Stimulated activated CD8-positive, alpha-beta memory T cell treated with anti-CD3 and anti-CD28 coated beads, Interleukin-4, amount 100 ng/mL, for 48 hours (primary cell): ENCODE measurements at places on chromosomes 6 and 20.

DNA sequence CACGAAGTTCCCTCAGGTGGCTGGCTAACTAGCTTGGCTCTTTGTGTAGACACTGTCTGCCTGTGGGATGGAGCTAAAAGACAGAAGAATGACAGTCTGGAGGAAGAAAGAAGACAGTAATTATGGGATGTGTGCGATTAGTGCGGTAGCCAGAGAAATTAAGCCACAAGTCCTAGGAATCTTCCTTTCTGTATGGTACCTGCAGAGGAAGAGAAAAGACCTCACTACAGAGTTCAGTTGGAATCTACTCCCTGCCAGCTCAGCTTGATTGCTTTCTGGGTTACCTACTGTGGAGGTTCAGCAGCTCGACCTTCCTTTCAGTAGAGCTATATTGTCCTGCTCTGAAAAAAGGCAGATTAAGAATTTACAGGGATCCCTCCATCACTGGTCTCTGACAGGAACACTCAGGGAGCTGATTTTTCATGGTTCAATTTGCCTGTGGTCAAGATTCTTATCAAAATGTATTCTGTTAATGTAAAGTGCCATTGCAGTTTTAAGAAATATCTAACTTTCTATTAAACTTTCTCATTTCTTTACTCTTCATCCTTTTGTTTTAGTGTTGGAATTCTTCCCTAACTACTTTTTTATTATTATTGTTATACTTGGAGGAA lies 187.2 kb downstream of the CENPW start:
- DNase-seq, result no peak

- DNase-seq, result no peak
Measured at GRCh38 chr6:52543729-52544601, 32.9 kb downstream of the TRAM2 start.

DNA sequence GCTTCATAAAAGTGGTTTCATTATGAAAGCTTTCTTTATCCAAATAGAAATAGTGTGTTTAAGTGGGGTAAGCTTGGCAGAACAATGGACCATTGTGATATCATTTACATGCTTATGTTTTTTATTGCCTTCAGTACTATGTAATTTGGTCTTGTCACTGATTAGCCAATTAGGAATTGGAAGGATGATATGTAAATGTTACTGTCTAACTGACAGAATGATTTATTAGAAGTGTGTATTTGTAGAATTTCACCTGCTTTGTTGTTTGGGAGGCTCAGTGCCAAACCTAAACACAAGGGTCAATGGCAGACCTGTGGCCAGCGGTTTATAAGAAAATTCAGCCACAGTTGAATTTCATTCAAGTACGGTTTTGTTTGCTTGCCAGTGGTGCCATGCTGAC lies 39.0 kb downstream of the AIG1 start:
- DNase-seq, result no peak

DNA sequence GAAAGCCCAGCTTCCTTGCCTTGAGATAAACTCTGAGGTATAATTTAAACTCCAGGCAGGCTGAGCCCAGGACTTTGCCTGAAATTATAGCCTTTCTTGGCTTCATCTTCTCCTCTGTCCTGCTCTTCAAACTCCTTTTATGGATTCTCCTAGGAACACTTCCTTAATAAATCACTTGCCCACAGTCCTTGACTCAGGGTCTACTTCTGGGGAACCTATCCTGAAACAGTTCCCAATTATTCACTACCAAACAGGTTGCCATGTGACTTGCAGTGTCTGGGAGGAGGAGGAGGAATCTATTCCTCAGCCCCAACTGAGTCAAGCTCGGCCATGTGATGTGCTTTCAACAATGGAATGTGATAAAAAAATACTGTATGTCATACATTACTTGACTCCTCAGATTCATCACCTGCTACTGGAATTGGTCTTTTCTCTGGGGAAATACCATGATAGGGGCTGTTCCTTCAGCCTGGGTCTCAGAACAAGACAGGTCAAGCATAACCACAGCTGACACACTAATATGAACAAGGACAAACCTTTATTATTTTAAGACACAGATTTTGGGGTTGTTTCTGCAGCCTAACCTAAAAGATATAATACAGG lies 20.5 kb upstream of the CDKN1A start:
- no peak for DNase-seq

DNA sequence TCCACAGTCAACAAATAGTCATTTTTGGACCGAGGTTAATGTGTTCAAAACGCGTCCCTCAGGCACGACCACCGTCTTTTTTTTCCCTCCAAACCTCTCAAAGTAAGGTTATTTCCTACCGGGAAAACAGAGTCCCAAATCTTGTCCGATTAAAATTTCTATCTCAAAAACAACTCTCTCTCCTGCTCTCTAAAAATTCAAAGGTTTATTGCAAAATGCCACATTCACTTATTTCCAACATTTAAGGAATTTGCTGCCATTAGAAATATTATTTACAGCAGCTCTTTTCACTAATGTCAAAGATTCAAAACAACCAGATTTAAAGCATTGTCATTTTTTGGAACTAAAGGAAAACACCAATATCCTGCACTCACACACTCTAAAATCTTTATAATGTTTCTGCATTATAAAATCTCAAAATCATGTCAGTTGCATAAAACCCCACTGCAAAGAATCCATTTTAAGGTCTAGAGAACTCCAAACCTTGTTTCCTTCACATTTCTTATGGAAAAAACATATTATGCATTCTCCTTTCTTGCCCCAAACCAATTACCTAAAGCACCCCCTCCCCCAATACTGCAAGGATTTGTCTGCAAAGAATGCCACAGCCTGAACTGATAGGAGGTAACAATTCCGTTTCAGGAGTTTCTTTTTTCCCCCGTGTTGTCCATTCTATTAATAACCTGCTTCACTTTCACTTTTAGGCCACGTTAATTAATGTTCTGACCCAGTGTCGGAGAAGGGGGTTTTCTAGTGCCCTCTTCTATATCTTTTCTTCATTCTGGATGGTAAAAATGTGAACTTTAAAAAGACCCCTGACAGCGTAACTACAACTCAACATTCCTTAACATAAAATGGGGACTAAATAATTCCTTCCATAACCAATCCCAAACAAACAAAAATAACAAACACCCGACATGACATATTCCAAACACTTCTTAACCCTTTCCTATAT lies 1.4 kb downstream of the NRN1 start:
- DNase-seq, result no peak

DNA sequence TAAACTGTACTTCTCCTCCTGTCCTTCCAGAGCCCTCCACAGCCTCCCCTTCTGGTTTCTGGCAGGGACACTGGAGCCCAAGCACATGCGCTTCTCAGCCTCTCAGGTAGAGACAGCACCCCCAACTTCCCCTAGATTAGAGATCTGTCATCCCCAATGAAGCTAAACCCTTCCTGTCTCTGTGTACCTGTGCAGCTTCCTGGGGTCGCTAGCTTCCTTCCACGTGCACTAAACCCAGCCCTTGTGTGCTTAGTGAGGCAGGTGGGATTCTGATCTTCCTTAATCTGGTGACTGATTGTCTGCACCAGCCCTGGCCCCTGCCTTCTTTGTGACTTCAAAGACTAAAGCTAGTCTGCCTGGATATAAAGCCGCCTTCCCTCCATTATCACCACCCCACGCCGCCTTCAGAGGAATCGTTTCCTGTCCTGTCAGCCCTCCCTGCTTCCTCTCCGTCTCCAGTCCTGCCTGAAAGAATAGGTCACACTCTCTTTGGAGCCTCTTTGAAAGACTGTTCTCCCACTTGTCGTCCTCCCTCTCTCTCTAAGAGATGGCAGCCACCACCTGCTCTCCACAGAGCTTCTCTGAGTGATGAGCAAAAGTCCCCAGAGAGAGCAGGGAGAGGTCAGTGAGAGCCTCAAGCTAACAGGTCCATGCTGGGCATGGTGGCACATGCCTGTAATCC lies 27.5 kb downstream of the CAPN11 start:
- DNase-seq, result no peak

DNA sequence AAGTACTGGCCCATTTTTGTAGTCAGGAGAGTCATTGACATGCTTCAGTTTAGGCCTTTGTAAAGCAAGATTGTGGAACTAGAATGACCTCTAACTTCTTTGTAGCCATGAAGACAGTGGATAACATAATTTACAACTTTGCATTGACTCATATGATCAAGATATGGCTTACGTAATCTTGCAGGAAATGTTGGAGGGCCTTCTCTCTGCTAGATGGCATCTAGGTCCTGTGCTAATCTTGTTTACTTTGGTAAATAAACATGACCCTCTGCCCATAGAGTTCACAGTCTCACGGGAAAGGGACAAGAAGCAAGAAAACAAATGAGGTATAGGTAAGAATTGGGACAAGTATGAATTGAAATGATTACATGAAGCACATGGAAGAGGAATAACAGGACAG lies 355.2 kb upstream of the ARID1B start:
- DNase-seq, result no peak

DNA sequence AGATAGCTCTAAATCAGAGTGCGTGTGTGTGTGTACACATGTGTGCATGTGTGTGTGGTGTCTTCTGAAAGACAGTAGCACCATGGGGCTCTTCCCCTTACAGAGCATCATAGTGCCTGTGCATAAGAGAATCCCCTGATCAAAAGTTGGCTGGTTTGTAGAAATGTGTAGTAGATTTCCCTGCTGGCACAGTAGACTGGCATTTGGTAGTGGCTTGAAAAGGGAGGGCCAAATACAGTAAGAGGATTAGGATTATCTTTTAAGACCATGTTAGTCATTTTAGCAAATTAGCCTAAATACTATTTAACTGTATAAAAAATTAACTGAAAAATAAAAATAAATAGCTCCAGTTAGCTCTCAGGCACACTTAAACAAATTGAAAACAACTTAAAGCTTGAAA lies 112.6 kb downstream of the B3GAT2 start:
- DNase-seq, result no peak

GRCh38 chr20:41415191-41415590 lies 48.6 kb upstream of the EMILIN3 start:
- no peak for DNase-seq

GRCh38 chr6:115570331-115570730 lies 490.4 kb downstream of the FRK start:
- no peak for DNase-seq

DNA sequence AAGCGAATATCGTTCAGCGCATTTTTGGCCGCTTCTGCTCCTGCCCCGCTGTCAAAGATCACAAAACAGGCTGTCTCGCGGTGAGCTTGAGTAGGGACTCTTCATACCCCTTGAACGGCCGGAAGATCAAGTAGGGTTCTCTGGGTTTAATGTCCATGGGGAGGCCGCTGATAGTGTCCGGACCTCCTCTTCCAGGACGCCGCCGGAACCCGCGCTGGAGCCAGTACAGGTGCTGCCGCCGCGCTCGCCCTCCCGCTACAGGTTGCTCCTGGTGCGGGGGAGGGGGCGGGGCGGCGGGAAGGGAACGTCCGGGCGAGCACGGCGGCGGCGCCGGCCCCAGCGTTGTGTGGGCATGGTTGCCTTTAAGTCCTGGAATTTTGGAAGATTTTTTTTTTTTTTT lies 67.4 kb downstream of the KHDC1L start:
- no peak for DNase-seq

GRCh38 chr20:57212534-57213276 lies 53.7 kb downstream of the BMP7 start:
- DNase-seq, result no peak

DNA sequence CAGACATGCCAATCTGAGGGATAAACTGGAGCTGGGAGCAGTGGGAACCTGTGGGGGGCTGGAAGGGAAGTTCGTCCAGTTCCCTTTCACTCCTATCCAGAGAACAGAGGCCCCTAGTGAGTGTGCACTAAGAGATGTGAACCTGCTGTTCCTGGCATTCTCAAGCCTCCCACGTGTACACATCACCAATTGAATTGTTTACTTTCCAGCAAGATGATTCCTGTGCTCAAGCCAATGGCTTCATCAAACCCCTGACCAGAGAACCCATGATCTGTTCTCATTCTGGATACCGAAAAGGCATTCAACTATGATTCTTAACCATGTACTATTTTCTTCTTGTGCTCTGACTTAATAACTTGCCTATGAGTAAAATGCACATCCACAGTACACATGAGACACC lies 10.2 kb upstream of the SLC22A3 start:
- DNase-seq, result no peak

- no peak for DNase-seq
Measured at GRCh38 chr6:40891686-40892085, 147.3 kb downstream of the UNC5CL start.

DNA sequence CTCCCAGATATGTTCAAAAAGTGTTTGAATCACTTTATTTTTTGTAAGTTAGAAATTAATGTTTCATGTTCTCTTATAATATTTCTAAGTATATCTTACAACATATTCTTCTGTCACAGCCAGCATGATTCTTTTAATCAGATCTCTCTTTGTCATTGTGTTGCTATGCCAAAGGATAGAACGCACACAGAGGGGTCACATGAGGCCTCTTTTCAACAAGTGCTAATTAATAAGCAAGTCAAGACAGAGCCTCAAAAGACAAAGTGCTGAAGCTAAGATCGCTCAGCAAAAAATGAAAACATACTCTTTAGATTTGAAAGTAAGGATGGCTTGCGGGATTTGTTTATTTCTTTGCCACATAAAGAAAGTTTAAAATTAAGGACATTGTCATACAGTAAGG lies 508.8 kb upstream of the PTCHD4 start:
- no peak for DNase-seq
